ENCODE measurements at places on chromosomes 7 and 10.

GRCh38 chr10:794382-794956 is 105.0 kb upstream of the DIP2C start:
- no peak for DNase-seq

GRCh38 chr10:90306187-90306586 is 551.7 kb downstream of the HTR7 start:
- no peak for DNase-seq

GRCh38 chr10:49592726-49593563 is 17.2 kb upstream of the SLC18A3 start:
- peak; percentile 64 for DNase-seq

- no peak for DNase-seq
Measured at GRCh38 chr10:120943542-120943941, 92.4 kb downstream of the WDR11 start.

GRCh38 chr10:128568990-128569945 is 443.0 kb upstream of the MKI67 start:
- DNase-seq = no peak

GRCh38 chr10:127013211-127013656 is 108.0 kb downstream of the DOCK1 start:
- DNase-seq = no peak

DNA sequence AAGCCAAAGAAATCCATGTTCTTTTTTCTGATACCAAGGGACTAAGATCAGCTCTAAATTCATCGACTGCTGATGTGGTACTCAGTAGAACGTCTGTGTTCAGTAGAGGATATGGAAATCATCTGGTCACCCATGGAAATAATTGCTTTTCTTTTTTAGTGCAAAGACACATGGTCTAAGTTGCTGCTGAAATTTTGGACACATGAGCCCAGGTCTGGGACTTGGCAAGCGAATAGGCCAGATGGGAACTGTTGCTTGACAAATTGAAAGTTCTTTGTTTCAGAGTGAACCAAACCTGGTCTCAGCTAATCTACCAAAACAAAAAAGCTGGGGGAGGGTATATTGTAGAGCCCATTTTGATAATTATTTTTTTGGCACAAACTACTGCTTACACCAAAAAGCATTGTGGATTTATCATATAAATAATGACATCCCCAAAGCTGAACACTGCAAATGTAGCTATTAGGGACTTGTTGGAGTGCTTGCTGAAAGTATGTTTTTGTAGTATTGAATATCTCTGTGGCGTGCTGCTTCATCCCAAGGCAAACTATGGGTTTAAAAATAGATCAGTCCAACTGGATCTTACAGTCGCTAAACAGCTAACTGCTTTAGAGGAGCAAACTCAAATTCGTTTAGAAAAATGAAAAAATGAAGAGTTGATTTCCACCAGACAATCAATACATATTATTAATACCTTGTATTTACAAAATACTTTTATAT is 144.7 kb downstream of the TRIL start:
- no peak for DNase-seq

DNA sequence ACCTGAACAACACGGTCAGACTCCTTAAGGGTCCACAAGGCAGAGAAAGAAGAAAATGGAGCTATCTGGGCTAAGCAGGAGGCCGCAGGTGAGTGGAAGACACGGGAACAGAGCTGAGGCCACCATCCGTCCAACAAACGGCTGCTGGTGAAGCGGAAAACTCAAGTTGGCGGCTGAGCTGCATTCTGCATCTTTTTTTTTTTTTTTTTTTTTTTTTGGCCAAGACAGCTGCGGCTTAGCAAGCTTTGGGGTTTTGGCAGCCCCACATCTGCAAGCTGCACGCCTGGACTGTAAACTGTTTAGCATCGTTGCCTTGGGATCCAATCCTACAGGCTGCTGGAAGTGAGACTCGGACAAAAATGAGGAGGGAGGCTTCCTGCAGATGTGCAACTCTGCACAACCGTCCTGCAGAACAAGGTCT is 37.4 kb downstream of the RGS10 start:
- DNase-seq = no peak

DNA sequence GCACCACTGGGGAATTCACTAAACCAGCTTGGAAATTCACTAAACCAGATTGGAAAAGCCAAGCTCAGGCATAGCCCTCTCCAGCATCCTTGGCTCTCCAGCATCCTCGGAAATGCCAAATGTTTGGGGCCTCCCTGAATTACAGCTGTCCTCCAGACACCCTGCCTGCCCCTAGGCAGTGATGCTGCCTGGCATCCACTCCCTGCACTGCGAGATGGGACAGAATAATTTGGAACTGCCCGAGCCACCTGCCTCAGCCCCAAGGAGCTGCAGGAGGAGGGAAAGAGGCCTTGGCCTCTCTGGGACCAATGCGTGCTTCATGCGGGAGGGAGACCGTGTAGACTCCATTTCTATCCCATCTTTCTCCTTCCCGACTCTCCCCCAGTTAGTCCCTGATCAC is 64.3 kb downstream of the INSIG1 start:
- no peak for DNase-seq

GRCh38 chr7:24866004-24866615 is 108.8 kb upstream of the GSDME start:
- peak; percentile 51 for DNase-seq

GRCh38 chr10:24307696-24308485 is 99.0 kb downstream of the KIAA1217 start:
- no peak for DNase-seq

DNA sequence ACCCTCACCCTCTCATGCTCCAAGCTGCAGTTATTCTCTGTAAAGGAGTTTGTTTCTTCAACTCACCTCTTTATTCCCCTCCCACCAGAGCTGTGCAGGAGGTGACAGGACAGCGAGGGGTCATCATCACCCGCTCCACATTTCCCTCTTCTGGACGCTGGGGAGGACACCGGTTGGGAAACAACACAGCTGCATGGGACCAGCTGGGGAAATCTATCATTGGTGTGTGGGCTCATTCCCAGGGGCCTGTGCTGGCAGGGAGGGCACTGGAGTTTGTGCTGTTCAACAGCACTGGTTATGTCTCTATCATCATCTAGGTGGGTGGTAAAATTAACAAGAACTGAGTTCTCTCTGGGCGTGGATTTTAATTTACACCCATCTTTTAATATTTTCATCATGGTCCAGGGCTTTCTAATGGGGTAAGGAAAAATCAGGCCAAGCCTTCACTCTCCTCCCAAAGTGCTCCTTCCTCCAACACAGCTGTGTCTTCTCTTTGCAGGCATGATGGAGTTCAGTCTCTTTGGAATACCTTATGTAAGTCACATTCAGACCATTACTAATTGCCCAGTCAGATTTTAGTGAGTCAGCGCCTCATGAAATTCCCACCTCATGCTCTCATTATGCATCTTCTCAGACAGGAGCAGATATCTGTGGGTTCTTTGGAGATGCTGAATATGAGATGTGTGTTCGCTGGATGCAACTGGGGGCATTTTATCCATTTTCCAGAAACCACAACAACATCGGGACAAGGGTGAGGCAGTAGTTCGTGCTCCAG is 61.6 kb downstream of the PRSS58 start:
- DNase-seq = no peak

GRCh38 chr10:25713894-25714240 is 220.2 kb upstream of the MYO3A start:
- DNase-seq = no peak

Data from inflammatory macrophage treated with lipopolysaccharide for 4 hours (primary cell).